Smooth muscle cell of the umbilical artery (primary cell): ENCODE measurements at places on chromosomes 6 and 20. TPM values are rescaled to one million over a fixed set of nuclear protein-coding genes. Genes with fewer than 3 reads are reported as not detected.

Gene AKAP7
- 5.8 and 6.2 TPM in 2 replicates for total RNA-seq

Gene CASS4
- under 0.01 and 0.14 TPM in 2 replicates for total RNA-seq

Gene VGLL2
- total RNA-seq: not detected in 2 replicates

Gene ATP6V1G2
- 2.6 and 3.3 TPM in 2 replicates for total RNA-seq

Gene PXMP4
- total RNA-seq: 3.0 and 3.2 TPM in 2 replicates

Gene HUS1B
- total RNA-seq: 0.89 and 1.7 TPM in 2 replicates

Gene MEI4
- not detected in 2 replicates for total RNA-seq

Gene GPX5
- not detected in 2 replicates for total RNA-seq

Gene PDE10A
- 11.4 and 16.6 TPM in 2 replicates for total RNA-seq

Gene ACTL10
- 2.7 and 3.0 TPM in 2 replicates for total RNA-seq

Gene SLC18B1
- total RNA-seq: 4.1 and 6.5 TPM in 2 replicates

Gene POFUT1
- total RNA-seq: 66.8 and 74.7 TPM in 2 replicates

Gene HSPA12B
- under 0.01 TPM in 1 of 2 replicates, not detected in the other for total RNA-seq

Gene DAAM2
- total RNA-seq: 1.2 and 1.4 TPM in 2 replicates

Gene PDE7B
- total RNA-seq: 18.7 and 35.3 TPM in 2 replicates

Gene HTR1B
- under 0.01 and 2.7 TPM in 2 replicates for total RNA-seq

Gene COL21A1
- total RNA-seq: 0.05 and 0.30 TPM in 2 replicates

Gene LSM14B
- total RNA-seq: 39.2 TPM in 2 replicates

Gene LRP11
- total RNA-seq: 119 and 130 TPM in 2 replicates

Gene NMBR
- not detected in 2 replicates for total RNA-seq

Gene ULBP1
- under 0.01 and 0.09 TPM in 2 replicates for total RNA-seq

Gene CFAP206
- total RNA-seq: 0.37 and 0.59 TPM in 2 replicates

Gene MDN1
- 27.9 and 41.3 TPM in 2 replicates for total RNA-seq

Gene AFG1L
- 4.3 and 5.0 TPM in 2 replicates for total RNA-seq

Gene TBXT
- not detected in 2 replicates for total RNA-seq

Gene OOEP
- not detected in 2 replicates for total RNA-seq

Gene MTCH1
- total RNA-seq: 339 and 394 TPM in 2 replicates

Gene TMEM200A
- total RNA-seq: 152 and 402 TPM in 2 replicates

Gene SLC52A3
- not detected in 2 replicates for total RNA-seq

Gene CBLN4
- not detected in 2 replicates for total RNA-seq

Gene ARMC12
- 0.30 and 0.42 TPM in 2 replicates for total RNA-seq

Gene SPEF1
- not detected in 2 replicates for total RNA-seq

Gene REM1
- not detected in 2 replicates for total RNA-seq

Gene COQ3
- total RNA-seq: 2.1 and 4.0 TPM in 2 replicates

Gene TUBB
- total RNA-seq: 252 and 681 TPM in 2 replicates

Gene HLA-C
- 163 and 475 TPM in 2 replicates for total RNA-seq

Gene BICRAL
- 3.9 and 5.1 TPM in 2 replicates for total RNA-seq

Gene PLG
- not detected in 2 replicates for total RNA-seq

Gene PHACTR3
- not detected in 2 replicates for total RNA-seq

Gene PRR18
- total RNA-seq: not detected in 2 replicates

Gene OR2H2
- not detected in 2 replicates for total RNA-seq

Gene TFAP2D
- not detected in 2 replicates for total RNA-seq

Gene RIPOR2
- total RNA-seq: 0.30 and 0.42 TPM in 2 replicates
